ENCODE measurements at places on chromosomes 4 and X.

- DNase-seq, result no peak
Measured at GRCh38 chr4:71074452-71075299, 81.2 kb downstream of the DCK start.

GRCh38 chr4:168928346-168928745 lies 81.7 kb downstream of the CBR4 start:
- no peak for DNase-seq

DNA sequence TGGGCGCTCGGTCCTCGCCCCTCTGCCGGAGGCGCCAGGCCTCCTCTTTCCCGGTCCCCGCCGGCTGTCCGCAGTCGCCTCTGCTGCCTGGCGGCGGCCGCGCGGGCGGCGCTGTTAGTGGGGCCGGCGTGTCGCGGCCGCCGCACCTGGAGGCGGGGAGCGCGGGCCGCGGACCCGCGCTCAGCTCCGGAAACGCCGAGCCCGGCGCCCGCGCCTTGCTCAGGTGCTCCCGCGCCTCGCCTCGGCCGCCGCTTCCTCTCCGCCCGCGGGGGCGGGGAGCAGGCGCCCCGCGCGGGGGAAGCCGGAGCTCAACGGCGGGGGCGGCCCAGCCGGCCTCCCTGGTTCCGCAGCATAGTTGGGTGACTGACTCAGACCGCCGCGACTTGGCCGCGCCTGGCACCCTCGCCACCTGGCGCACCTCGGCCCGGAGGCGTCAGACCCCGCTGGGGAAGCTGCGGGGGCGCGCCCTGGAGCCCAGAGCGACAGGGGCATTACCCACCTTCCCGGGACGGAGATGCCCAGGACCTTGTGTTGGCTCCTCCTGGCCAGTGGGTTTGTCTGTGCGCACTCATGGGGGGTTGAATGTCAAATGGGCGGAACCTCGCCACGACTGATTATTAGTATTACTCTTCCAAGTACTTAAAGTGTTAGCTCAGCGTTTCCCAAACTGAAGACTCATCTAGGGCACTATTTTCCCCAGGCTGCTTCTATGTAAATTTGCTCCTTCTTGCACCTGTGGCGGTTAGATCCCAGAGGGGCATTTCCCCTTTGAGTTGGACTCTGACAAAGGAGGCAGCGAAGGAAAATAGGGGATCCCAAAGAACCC lies at the start of gene ARAP2:
Gene ARAP2 (minus strand): TSS at position 258 of the 826 bp plus-strand sequence. CDS start 15,028 bp downstream, outside the sequence.
- DNase-seq, result no peak

GRCh38 chr4:126268106-126268505 lies 953.4 kb downstream of the FAT4 start:
- no peak for DNase-seq
